ENCODE measurements at places on chromosomes 2 and 18.

DNA sequence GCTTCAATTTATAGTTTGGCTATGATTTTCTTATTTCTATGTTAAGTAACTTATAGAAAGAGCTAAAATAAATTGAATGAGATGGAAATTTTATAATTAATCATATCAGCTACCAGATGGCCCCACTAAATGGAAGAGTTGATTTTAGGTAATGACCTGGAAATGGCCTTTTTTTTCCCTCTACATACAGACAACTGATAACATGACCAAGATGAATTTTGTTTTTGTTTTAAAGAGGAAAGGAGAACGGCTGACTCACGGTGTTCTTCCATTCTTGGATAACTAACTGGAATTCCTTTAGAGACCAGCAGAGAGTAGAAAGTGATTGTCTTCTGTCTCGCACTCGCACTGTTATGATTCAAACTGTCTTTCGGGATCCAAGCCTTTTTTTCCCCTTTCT, 91.0 kb downstream of the TMEM185B start:
- DNase-seq = no peak

DNA sequence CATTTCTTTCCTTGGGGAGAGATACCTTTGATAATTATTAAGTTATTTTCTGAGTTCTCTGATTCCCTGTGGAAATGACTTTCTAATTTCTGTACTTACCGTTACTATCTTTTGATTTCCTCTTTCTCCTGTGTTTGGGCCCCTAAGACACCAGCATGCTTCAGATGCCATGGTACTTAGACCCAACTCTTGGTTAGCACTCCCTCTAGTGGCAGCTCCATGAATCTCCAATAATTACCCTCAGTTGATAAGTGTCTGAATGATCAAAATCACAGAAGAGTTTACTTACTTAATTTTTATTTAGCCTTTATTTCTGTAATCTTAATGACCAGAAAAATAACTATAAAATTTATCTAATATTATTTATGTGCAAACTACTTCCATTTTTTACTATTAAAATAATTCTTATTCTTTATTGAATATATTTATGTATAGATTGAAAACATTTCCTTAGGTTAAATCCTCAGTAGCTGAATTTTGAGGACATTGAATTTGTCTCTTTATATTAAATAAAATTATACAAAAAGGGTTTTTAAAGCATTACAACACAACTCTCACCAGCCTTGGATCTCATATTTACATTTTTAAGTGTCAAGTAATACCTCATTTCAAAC, 300.4 kb downstream of the KCNS3 start:
- DNase-seq = no peak

GRCh38 chr2:47767880-47768609, 14.9 kb upstream of the MSH6 start:
- DNase-seq = peak; percentile 69

- DNase-seq = no peak
Measured at GRCh38 chr18:69845593-69846506, 101.8 kb downstream of the CD226 start.

DNA sequence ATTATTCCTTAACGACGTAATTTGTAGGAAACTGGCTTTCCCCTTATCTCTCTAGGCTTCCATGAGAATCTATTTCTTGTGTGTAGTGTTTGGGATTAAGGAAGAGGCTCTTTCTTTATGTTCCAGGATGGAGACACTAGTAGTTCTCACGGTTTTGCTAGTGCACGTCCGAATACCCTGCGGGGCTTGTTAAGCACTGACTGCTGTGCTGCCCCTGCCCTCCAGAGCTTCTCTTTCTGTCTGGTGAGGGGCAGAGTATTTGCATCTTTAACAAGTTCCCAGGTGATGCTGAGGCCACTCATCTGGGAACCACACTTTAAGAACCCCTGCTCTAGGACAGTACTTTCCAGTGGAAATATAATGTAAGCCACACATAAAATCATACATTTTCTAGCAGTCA, 76.4 kb downstream of the SPATS2L start:
- no peak for DNase-seq

DNA sequence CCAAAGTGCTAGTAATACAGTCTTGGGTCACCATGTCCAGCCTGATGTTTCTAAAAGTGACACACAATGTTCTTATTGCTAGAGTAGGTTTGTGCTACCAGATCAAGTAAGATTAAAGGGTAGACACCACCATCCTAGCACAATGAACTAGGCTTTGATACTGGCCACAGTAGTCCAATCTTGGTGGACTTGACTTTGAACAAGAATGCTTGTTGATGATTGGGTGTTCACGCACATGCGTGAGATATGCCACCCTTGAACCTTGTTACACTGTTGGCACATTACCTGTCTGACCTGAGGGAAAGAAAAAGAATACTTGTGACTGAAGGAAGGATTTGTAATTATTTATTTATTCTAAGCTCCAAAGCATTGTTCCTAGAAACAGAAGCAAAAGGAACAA, 72.1 kb upstream of the EMILIN2 start:
- DNase-seq = no peak

DNA sequence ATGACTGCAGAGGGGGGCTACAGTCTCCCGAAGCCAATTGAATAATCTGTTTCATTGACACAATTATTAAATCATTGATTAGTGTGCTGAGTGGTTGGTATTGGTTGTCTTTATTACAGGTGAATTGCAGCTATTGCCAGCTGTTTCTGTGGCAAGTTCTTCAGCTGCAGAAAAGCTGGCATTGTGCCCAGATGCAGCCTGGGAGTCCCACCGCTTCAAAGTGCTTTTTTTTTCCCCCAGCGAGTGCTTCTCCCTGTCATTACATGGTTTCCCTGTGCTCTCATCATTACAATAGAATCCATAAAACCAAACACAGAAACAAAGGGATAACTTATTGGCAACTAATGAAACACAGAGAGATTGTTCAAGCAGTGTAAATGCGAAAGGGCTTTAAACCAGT, 164.7 kb downstream of the GRB14 start:
- no peak for DNase-seq

- DNase-seq = no peak
Measured at GRCh38 chr18:80252136-80252535, 4.8 kb upstream of the PARD6G start.

DNA sequence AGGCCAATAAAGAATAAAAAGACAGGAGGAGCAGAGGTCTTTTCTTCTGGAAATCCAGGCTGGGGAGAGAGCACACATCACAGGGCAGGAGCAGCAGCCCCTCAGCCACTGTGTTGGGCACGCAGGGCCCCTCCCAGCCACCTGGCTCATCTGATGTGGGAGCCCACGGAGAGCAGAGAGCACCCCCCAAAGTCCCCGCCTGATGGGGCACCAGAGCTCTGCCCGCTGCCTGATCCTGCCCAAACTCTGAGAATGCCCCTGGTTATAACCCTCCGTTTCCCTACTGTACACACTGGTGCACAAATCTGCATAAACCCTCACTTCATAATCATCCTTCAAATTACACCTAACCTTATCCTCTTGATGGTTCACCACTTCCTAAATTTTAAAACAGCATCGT, 111.3 kb downstream of the HDAC4 start:
- no peak for DNase-seq

- DNase-seq = no peak
Measured at GRCh38 chr2:150119819-150120218, 367.6 kb downstream of the RND3 start.

DNA sequence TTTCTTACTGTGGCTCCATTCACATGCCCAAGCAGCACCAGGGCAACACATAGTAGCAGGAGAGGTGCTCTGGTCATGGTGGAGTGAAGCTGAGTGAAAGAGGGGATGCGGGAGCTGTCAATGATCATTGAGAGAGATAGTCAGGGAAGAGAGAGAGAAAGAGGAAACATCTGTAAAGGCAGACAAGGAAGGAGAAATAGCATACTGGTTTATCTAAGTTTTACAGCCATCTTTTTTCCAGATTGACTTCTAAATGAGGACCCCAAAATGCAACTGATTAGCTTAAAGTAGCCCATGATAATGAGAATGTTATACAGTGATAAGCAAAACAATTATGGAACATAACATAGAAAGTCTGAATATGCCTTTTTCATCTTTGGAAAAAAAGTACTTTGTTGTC, at the start of gene C2orf66:
Gene C2orf66 (minus strand): TSS at position 96 of the 400 bp plus-strand sequence. CDS start 19 bp downstream, at position 77.
- DNase-seq = no peak

- DNase-seq = no peak
Measured at GRCh38 chr18:73668051-73668450, 479.6 kb downstream of the FBXO15 start.

DNA sequence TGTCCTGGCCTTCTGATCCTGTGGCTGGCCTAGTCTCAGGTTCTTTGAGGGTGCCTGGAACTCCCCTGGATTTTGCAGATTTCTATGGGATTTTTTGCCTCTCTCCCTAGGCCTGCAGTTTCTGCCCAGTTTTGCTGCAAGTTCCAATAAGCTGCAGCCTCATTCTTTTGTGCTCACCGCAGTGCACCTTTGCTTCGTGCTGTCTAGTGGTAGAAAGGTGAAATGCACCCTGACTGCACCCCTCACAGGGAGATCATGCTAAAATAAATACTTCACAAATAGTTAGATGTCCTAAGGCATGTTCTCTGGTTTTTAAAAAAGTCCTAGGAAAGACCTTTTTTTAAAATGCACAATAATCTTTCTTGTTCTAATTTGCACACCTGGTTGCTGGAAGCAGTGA, 72.5 kb downstream of the GNAL start:
- no peak for DNase-seq

- DNase-seq = no peak
Measured at GRCh38 chr18:45009756-45010155, 329.1 kb downstream of the SETBP1 start.

GRCh38 chr2:128178650-128179460, 87.9 kb downstream of the UGGT1 start:
- peak; percentile 14 for DNase-seq

- DNase-seq = no peak
Measured at GRCh38 chr2:6896930-6897759, 19.6 kb downstream of the RSAD2 start.

- no peak for DNase-seq
Measured at GRCh38 chr18:73992242-73993022, 155.2 kb downstream of the FBXO15 start.

DNA sequence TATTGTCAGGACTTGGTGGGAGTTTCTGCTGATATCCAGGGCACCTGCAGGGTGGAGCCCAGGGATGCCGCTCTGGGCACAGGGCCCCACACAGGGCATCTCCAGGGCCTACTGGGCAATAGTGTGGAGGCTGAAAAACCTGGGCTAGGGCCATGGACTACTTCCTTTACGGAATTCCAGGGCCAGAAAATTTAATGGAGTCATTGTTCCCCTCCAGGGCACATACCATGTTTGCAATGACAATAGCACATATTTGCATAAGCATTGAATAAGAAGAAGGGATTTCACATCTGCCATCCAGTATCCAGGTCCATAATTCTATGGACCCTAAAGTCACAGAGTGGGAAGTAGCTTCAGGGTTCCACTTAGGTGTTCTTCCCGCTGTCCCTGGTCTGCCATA, 103.8 kb upstream of the TPO start:
- no peak for DNase-seq

DNA sequence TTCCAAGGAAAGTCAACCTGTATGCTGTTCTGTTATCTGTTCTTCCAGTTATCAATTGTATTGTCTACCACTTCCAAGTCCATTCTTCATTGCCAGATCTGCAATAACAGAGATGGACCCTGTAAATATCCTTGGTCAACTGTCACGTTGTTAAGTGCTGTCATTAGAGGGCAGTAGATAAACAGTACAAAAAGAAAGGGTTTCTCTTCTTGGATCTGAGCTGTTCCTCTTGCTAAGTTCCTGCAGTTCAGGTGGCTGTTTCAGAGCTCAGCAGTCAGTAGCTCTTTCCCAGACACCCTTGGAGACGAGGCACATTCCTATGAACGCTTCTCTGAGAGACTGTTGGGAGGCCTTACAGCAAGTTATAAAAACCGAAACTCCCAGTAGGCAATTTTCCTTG, 957.1 kb upstream of the CHAC2 start:
- DNase-seq = no peak

DNA sequence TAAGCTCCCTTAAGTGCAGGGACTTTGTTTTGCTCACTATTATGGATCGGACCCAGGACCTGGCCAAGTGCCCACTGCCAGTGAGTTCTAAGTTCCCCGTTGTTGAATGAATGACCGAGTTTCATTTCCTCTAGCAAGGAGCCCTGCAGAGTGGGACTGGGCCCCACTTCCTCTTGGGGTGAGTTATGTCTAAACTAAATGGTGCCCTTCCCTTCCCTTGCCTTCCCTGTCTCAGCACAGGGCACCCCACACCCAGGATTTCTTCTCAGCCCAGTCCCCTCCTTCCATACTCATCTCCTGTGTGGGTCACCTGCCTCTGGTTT, 195.3 kb upstream of the HS6ST1 start:
- no peak for DNase-seq

DNA sequence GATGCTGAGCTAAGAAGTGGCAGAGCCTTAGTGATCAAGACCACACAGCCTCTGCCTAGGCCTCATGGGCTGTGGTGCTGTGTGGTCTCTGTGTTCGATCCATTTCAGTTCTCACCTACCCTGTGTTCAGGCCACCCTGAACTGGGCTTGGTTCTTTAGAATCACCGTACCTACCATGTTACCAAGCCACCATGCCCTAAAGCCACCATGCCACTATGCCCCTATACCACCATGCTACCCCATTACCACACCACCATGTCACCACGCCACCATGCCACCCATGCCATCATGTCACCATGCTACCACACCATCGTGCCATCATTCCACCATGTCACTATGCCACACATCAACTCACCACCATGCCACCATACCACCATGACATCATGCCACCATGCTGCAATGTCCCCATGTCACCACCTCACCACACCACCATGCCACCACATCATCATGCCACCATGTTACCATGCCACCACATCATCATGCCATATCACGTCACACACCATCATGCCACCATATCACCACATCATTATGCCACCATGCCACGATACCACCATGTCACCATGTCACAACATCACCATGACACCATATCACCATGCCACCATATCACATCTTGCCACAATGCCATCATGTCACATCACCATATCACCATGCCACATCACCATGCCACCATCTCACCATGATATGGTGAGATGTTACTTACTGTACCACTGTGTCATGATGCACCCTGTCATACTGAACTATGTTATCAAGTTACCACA, 191.0 kb upstream of the ARL4C start:
- no peak for DNase-seq

DNA sequence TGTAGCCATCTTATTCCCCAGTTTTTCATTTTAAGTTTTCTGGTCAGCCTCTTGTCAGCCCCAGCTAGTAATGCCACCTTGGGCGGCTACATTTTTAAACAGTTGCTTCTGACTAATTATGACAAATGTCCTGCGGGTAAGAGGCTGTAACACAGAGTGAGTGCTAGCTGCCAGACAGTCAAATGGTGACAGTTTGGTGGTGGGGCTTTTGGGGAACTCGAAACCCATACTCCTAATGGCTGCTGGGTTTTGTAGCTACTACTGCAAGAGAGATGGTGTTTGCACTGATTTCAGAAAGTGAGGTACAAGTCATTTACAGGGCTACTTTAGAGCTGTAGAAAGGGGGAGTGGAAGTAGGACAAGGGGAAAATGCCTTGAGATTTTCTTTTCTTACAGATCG, 48.2 kb downstream of the ZCCHC2 start:
- DNase-seq = no peak

GRCh38 chr2:142944721-142945120, 67.3 kb downstream of the KYNU start:
- no peak for DNase-seq

GRCh38 chr2:73859721-73860586, 31.2 kb downstream of the STAMBP start:
- DNase-seq = no peak

- DNase-seq = no peak
Measured at GRCh38 chr18:28116461-28116860, 60.5 kb downstream of the CDH2 start.
